ENCODE measurements at places on chromosomes 3 and 15. TPM values are rescaled to one million over a fixed set of nuclear protein-coding genes. Genes with fewer than 3 reads are reported as not detected.

DNA sequence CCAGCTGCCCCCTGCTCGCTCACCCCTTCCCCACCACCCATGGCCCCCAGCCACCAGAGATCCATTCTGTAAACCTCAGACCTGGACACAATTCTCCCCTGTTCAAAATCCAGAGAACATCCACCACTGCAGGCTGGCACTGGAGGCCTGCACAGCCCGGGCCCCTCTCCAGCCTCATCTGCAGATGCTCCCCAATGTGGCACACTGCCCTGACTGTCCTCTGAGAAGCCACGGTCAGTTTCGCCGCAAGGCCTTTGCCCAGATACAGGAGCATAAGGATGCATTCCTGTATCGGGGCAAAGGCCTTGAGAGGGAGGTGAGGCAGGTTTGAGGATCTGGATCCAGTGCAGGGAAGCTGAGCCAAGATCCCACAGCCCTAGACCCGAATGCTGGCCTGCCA is 175.4 kb upstream of the LINGO1 start:
- no peak for DNase-seq

GRCh38 chr15:52480990-52481389 is 47.7 kb downstream of the MYO5A start:
- no peak for DNase-seq

- DNase-seq = no peak
These were observed 55.7 kb upstream of the SMAD6 start for GRCh38 chr15:66646308-66646707.

- no peak for DNase-seq
These were observed 3.9 kb downstream of the MST1R start for GRCh38 chr3:49899815-49900214.

GRCh38 chr3:192980632-192981031 is 63.0 kb upstream of the MB21D2 start:
- no peak for DNase-seq

- no peak for DNase-seq
These were observed at the start of gene HOMER2 for GRCh38 chr15:82952158-82953081. TSS of gene HOMER2 (minus strand) at chr15:82952720. CDS start at chr15:82952535, 185 bp downstream.

DNA sequence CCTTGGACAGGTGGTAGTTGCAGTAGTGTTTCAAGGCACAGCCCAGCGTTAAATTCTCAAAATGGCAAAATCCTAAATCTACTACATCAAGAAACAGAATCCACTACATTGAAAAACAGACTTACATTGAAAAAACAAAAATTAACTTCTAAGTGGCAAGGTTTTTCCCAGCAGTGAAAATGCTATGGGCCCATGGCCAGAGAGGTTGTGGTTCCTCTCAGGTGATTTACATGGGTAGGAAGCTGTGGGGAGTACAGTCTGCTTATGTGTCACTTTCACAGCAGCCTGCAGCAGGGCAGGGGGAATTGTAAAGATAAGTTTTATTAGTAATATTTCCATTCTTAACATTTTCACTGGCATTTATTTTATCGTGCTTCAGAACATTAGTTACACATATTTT is 24.9 kb downstream of the TTC14 start:
- DNase-seq = no peak

DNA sequence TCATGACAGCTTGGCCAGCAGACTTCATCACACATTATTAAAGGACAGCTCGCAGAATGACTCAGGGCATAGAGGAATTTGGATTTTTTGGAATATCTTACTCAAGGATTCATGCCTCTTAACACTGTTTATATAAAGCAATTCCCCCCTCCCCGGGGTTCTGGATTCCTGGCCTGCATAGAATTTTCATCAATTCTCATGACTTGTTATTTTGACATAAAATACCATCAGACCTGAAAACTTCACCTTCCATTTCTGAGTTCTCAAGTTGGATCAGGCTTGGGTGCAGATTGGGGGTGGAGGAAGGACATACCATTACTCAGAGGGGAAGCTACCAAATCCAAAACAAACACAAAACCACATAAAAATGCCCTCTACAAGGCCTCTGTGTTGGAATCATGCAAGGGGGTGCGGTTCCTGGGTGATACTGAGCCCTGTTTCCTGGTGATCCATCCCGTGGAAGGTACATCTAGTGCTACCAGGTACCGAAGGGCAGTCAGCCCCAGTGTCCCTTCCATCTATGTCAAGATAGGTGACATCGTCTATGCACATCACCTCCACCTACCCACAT is 95.3 kb downstream of the DAPK2 start:
- DNase-seq = no peak

DNA sequence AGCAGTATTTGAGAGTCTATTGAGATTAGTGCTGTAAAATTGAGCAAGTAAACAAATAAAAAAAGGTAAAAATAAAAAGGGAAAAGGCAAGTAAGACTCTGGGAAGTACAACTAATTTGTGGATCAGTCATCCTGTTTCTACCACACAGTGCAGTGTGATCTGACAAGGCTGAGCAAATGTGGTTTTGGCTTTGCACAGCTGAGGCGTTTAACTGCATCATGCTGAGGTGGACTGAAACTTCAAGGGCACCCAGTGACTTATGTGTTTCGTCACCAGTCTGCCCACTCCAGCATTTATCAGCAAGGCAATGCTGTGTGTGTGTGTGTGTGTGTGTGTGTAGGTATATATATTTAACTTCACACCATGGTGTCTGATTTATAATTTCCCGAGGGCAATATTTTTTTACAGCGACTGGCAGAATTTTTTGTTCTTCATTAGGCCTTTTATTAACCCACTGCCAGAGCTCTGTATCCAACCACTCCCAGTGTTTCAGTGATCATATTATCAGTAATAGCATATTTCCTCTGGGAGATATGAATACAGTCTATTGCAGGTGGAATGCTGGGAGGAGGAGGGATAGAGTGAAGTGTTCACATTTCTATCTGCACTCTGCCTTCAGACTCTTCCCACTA is 131.5 kb upstream of the SATB1 start:
- DNase-seq = no peak

- peak; percentile 86 for DNase-seq
These were observed at the start of gene ZNF148 for GRCh38 chr3:125374996-125375941. TSS of gene ZNF148 (minus strand) at chr3:125375325. CDS start at chr3:125313640, 61,685 bp downstream.

DNA sequence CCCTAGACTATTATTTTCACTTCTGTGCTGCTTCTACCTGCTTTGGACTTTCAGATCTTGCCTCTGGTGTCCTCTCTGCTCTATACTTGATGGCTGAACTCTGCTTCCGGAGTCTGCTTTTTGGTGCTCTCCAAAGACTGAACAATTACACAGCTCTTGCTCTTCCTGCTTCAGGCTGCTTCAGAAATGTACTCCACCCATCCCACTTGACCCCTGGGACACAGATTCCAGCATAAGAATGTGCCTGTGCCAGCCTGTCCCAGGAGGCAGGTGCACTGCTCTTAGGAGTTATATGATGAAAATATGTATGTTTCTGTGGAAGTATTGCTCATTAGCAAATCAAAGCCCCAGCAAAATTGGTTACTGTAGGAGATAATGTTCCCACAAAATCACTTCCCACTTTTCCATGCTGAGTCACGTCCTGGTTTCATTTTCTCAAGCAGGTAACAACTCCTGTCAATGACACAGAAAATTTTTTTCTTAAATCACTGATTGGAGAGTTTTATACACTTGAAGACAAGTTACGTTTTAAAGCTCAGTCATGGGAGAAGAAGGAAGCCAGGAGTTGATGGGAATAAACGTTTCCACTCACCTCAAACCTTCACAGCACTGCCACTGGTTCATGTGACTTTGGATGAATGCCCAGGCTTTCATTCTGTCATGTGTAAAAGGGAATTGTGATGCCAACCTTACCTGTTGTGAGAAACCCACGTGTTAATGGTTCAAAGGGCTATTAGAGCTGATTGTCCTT is 239.4 kb upstream of the ZPLD1 start:
- no peak for DNase-seq

DNA sequence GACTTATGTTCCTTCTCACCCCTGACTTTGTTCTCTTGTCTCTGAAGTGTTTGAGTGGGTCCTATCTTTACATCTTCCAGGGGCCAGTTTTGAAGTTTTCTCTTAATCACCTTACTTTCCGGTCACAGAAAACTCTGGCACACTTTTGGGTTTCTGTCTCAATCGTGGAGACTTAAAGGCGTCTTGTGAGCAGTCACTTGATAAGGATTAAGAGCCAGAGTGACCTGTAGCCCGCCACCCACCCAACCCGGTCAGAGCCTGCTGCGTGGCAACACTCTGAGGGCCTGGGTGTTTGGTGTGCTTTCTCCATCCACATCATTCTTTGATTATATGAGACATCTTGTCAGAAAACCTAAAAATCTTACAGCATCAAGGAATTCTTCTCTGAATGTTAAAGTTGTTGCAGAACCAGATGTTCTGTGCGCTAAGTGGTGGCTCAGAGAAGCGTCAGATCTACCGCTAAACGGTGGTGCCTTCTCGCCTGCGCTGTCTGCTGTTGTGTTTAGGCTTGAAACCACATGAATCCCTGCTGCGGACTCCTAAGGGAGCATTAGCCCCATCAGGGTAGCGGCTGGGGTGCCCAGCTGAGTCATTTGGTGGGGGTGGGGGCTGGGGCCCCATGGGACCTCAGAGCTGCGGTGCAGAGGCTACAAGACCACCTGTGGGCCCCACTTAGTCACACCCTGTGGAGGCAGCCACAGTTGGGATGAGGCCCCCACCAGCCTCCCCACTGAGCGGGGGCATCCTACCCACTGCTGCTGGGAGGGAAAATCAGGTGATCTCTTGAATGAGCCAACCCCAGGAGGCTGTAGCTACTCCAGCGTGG is 158.7 kb upstream of the BHLHE40 start:
- no peak for DNase-seq

DNA sequence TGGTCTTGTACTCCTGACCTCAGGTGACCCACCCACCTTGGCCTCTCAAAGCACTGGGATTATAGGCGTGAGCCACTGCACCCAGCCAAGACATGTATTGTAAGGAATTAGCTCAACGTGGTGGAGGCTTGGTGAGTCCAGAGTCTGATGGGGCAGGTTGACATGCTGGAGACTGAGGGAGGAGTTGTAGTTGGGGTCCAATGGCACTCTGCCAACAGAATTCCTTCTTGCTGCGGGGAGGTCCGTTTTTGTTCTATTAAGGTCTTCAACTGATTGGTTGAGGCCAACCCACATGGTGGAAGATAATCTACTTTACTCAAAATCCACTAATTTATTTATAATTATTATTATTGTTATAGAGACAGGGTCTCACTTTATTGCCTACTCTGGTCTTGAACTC is 30.1 kb downstream of the PLA2G4D start:
- no peak for DNase-seq

- DNase-seq = no peak
These were observed 174.4 kb downstream of the SI start for GRCh38 chr3:164903820-164904451.

GRCh38 chr3:67468511-67468910 is 185.9 kb downstream of the SUCLG2 start:
- no peak for DNase-seq

GRCh38 chr3:30615615-30616346 is 9.4 kb downstream of the TGFBR2 start:
- DNase-seq = no peak

GRCh38 chr15:100570735-100571313 is 31.2 kb downstream of the LINS1 start:
- DNase-seq = no peak

SLC22A14 gene
- not detected for total RNA-seq

TRH gene
- total RNA-seq = not detected

ST3GAL6 gene
- total RNA-seq = not detected

SKOR1 gene
- not detected for total RNA-seq

ECE2 gene
- not detected for total RNA-seq

ATP13A4 gene
- not detected for total RNA-seq

GOLGA8N gene
- 1.9 TPM for total RNA-seq

PHLDB2 gene
- 29.3 TPM for total RNA-seq

LAMB2 gene
- total RNA-seq = 171 TPM

CLDN18 gene
- not detected for total RNA-seq

ATP13A5 gene
- not detected for total RNA-seq

PRRT3 gene
- 0.58 TPM for total RNA-seq

AQP9 gene
- not detected for total RNA-seq

GRIP2 gene
- total RNA-seq = 4.0 TPM

KIF15 gene
- 26.1 TPM for total RNA-seq
